K562 (cell line): ENCODE measurements at places on chromosomes 3 and 15. TPM values are rescaled to one million over a fixed set of nuclear protein-coding genes. Genes with fewer than 3 reads are reported as not detected.

DNA sequence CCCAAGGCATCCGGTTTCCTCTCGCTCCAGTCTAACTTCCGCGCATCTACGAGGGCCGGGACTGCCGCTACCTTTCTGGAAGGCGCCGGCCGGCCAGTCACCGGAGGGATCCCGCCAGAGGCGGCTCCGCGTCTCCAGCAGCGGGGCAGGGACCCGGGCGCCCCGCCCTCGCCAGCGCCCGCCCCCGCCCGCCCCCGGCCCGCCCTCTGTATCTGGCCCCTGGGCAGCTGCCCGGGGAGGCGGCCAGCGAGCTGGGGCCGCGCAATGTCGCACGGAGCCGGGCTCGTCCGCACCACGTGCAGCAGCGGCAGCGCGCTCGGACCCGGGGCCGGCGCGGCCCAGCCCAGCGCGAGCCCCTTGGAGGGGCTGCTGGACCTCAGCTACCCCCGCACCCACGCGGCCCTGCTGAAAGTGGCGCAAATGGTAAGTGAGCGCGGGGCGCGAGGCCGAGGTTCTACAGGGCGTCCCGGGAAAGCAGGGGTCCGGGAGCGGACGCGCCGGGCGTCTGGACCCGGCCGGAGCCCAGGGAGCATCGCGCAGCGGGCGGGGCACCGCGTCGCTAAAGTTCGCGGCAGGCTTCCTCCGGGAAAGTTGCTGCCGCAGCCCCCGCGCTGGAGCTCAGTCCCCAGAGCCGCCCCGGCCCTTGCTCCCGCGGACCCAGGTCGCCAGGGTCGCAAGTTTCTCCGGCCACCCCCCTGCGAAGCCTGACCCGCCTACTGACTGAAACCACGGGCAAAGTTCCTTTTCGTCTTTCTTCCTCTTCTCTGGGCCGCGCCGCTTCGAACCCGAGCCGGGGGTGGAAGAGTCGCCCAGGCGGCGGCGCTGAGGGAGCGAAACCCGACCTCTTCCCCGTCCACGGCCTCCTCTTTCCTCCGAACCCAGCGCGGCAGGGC lies at the start of gene CMTM7:
TSS of gene CMTM7 (plus strand) at position 211 of the 893 bp plus-strand sequence. CDS start at position 265, 54 bp downstream.
- DNase-seq, result peak; percentile 76

DNA sequence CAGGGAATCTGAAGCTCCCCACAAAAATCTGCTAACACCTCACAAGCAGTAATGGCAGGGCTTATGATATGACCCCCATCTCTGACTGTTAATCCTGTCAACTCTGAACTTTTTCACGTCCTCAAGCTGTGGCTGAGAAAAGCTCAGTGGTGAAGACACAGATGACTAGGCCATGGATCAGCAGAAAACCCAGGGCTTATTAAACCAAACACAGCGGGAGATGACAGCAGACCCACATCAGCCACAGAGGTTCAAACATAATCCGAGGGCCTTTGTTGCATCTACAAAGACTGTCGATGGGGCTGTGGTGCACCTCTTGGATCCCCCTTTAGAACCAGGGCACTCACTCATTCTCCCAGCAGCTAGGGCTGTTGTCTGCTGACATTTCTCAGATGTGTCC lies 50.4 kb downstream of the GLB1 start:
- no peak for DNase-seq

DNA sequence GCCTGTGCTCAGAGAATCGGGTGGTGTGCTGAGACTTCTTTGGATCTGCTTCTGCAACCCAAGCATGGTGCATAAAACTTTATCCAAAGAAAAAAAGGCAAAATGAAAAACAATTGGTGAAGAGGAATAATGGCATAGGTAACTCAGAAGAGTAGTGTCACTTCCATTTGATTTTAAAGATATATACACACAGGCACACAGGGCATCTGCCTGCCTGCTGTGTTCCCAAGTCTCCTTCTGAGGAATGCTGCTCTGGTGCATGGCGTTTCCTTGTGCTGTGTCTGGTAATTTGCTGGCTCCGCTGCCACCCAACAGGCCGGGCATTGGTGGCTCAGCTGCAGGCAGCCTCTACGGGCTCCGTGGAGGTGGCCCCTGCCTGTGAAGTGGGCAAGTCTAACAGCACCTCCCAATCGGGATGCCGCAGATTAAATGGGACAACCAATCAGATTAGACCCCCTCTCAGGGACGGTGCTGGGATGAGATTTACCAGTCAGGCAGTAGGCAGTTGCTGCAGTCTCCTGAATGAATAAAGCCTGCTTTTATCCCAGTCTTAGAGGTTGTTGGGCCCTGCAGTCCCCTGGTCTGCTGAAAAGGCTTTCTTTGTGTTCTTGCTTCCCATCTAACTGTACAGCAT lies 253.7 kb upstream of the RASGRP1 start:
- DNase-seq, result peak; percentile 10

DNA sequence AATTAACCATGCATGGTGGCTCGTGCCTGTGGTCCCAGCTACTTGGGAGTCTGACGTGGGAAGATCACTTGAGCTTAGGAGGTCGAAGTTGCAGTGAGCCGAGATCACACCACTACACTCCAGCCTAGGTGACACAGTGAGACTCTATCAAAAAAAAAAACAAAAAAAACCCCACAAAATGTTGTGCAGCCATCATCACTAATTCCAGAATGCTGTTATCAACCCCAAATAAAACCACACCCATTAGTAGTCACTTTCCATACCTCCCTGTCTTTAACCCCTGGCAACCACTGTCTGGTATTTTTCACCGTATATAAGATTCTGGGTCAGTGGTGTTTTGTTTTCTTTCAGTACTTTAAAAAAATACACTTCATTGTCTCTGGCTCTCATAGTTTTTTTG lies 16.6 kb downstream of the HMCES start:
- DNase-seq, result no peak

DNA sequence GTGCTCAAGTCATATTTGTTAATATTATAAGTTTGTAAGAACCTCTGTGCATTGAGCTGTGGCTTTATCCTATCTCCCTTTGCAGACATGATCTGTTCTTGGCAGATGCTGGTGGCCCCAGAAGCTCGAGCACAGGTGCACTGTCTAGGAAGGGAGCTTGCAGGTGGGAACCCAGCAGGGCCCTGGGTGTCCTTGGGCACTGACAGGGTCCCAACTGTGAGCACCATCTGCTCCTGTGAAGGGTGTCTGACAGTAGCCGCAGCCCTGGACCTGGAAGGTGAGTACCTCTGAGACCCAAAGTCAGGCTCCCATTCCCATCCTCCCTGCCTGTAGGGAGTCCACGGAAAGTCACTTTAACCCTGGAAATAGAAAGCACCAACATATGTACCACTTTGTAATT lies 2.4 kb upstream of the REC114 start:
- no peak for DNase-seq

- DNase-seq, result no peak
These were observed 2.9 kb upstream of the TM4SF19 start for GRCh38 chr3:196341137-196341536.

Gene CYP1A2
- polyA plus RNA-seq, result not detected in 2 replicates

DNA sequence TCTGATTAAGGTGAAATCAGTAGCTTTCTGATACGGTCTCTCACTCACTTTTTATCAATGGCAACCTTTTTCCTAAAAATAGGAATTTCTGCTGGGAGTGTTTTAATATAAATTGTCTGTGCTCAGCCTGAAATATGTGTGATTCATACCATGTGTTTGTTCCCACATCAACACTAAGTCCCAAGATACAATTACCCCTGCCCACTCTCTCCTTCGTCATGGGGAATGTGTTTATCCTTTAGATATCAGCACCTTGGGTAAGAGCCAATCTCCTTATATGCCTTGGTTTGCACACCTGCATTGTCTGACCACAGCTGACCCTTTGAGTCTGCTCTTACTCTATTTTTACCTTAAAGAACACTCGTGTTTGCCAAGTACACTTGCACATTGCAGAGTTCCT lies 356.4 kb downstream of the LPP start:
- no peak for DNase-seq

Gene CHRM5
- not detected in 2 replicates for polyA plus RNA-seq

Gene LARP6
- polyA plus RNA-seq, result 0.04 TPM in 1 of 2 replicates, not detected in the other

Gene DUOXA2
- polyA plus RNA-seq, result not detected in 2 replicates

DNA sequence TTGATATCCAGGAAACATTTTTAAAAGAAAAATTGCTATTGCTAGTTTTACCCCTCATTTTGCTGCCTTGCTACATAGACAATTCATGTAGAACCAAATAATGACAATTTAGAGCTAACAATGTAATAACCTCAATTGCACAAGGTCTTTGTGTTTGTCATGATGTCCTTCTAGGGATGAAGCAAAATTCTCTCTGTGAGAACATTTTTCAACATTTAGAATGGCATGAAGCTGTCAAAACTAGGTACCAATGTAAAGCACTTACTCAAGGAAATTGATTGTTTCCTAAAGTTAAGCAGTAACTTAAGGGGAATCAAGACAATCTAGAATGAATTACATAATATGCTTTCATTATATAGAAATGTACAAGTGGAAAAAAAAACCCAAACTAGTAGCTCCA lies 7.9 kb upstream of the FGF7 start:
- no peak for DNase-seq

DNA sequence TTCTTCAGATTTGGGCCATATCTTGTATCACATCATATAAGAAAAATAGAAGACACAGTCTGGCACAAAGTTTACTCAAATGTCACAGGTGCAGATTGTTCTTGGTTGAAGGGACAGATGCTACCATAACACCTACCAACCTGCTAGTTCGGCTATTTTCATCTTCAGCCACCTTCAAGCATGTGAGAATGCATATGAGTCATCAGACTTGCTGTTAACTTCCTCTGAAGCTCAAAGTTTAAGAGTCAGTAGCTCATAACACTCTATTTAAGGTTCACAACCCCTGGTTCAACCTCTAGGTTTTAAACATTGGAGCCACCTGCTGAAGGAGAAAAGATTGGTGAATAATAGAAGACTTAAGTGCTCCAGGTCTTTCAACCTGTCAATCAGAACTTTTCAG lies 522.8 kb downstream of the NLGN1 start:
- DNase-seq, result no peak

Gene RBSN
- 12.1 and 12.8 TPM in 2 replicates for polyA plus RNA-seq

DNA sequence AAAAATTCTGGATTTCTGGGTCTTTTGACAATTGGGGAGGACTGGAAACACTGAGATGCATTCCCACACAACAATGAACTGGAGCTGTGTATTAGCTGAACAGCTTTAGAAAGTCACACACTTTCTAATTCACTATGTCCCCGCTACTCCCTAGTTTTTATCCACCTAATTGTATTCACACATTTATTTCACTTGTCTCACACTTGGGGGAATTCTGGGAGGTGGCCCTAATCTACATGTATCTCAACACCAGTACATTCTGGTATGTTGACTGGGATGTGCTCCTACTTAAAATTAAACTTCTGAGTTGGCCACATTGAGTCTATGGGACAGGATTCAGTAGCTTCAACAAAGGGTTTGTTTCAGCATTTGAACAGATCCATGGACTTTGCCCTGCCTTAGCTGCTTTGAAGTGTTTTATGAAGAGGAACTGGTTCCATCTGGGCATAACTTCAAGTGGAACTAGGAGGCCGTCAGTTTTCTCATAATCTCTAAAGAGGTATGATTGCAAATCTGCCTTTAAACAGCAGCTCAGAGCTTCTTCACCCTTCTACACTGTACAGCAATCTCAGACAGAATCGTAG lies 106.5 kb upstream of the CMC1 start:
- DNase-seq, result no peak

DNA sequence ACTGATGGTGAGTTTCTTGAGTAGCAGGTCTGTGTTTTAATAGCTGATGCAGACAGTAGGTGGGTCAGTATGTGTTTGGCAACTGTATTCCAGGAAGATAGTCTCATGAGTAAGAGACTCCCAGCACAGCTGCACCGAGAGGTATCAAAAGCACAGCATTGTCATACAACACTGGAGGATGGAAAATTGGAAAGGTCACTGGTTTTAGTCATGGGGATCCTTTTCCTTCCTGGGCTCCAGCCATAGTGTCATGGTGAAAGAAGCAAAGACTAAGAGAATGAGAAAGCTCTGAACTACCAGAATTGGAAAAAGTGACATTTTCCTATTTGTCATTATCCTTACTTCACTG lies 61.5 kb downstream of the P3H2 start:
- DNase-seq, result no peak

DNA sequence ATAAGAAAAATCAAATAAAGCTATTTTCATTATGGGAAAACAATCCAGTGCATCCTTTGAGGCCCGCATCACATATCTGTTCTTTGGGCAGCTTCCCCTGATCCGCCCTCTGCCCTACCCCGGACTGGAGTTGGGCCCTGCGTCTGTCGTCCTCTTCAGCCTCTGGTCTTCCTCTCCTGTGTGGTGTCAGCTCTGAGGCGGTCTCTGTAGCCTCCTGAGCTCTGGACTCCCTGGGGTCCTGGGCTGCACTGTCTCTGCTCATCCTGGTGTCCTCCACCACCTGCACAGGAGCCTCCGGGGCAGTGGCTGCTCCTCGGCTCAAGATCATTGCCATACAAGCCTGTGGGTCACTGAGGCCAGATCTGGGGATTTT lies 7.4 kb upstream of the SNX22 start:
- DNase-seq, result no peak

Gene RLBP1
- not detected in 2 replicates for polyA plus RNA-seq

DNA sequence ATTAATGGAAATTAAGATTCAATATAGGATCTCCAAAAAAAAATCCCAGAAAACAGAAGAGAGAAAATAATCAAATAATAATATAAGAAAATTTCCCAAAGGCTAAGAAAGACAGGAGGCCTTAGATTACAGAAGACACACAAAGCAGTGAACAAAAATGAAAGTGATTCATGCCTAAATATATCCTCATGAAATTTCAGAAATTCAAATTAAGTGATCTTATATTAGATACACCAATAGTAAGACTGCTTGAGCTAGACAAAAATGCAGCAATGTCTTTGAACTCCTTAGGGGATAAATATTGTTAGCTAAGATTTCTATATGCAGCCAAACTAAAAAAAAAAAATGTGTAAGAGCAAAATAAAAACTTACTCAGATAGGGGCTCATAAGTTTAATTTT lies 44.6 kb upstream of the ARPP21 start:
- no peak for DNase-seq

Gene ASB14
- polyA plus RNA-seq, result not detected in 2 replicates

- no peak for DNase-seq
These were observed 107.4 kb downstream of the PEAK1 start for GRCh38 chr15:77312523-77312922.

- no peak for DNase-seq
These were observed 265.0 kb downstream of the XXYLT1 start for GRCh38 chr3:195005759-195006510.

Gene MYO1E
- polyA plus RNA-seq, result not detected in 2 replicates

Gene CLCN2
- polyA plus RNA-seq, result 12.8 and 14.4 TPM in 2 replicates

GRCh38 chr15:75867449-75867848 lies 24.2 kb downstream of the UBE2Q2 start:
- no peak for DNase-seq

Gene CLPX
- 66.6 and 83.3 TPM in 2 replicates for polyA plus RNA-seq

GRCh38 chr3:98731720-98732285 lies 31.3 kb upstream of the ST3GAL6 start:
- DNase-seq, result no peak

Gene SPPL2A
- polyA plus RNA-seq, result 40.0 and 47.3 TPM in 2 replicates
